Esophagus squamous epithelium (tissue), 5 donors: ENCODE measurements at places on chromosomes 1 and 21. TPM values are rescaled to one million over a fixed set of nuclear protein-coding genes. Genes with fewer than 3 reads are reported as not detected.

DNA sequence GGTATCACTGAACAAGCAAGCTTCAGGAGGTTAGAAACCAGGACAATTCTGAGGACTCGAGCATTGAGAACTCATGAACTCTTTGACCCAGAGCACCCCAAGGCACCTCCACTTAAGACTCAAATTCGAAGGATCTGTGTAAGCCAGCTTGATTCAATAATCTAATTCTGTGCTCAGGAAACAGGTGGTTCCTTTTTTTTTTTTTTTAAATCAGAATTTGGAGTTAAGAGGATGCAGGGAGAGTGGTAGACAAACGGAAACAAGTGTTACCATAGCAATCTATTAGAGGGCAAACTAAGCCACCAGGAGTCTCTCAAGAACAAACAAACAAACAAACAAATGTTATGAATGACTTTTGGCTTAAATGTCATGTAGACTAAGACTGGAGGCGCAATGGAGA lies 53.8 kb upstream of the DPH5 start:
- peaks cover 14% of the 10 kb centered on the region for H3K36me3 ChIP-seq
- no peaks in the 10 kb centered on the region for H3K27me3 ChIP-seq
- no peak for DNase-seq
- H3K27ac ChIP-seq: no peak overlapping the region

The CYP4A22 gene
- total RNA-seq: 0.38 TPM

- H3K4me3 ChIP-seq: no peak overlapping the region
- no peak overlapping the region for H3K27ac ChIP-seq
- no peak for DNase-seq
- H3K27me3 ChIP-seq: no peaks in the 10 kb centered on the region
Observed at GRCh38 chr1:117585086-117585485, 20.8 kb upstream of the TENT5C start.

DNA sequence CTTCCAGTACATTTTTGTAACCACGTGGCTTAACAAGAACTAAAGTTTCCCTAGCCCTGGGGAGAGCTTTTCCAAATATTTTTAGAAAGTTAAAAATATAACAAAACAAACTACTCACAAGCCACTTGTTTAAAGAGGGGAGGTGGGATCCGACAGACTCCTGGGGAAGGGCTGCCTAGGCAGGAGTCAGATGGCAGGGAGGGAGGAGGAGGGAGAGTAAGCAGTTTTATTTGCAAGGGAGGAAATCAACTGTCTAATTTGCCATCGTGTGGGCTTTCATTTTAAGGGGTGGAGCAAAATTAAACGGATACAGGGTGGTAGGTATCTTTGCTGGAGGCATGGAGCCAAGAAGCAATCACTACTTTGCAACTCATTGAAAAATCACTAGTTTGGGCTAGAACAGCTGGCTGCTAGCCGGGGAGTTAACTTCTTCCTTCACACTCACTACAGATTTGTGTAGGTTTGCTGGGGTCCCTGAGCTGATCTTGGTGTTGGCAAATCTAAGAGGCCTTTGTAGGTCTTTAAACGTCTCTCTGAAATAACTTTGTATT lies 8.8 kb downstream of the BARHL2 start:
- no peak for DNase-seq
- no peak overlapping the region for H3K4me3 ChIP-seq
- H3K27me3 ChIP-seq: peaks cover 50% of the 10 kb centered on the region
- no peaks in the 10 kb centered on the region for H3K36me3 ChIP-seq
- peaks cover 11% of the 10 kb centered on the region for H3K4me1 ChIP-seq

The KIF26B gene
- total RNA-seq: 1.1 TPM

The BECN2 gene
- not detected for total RNA-seq

- H3K27me3 ChIP-seq: no peaks in the 10 kb centered on the region
- H3K36me3 ChIP-seq: no peaks in the 10 kb centered on the region
- no peak for DNase-seq
- H3K27ac ChIP-seq: no peak overlapping the region
- no peaks in the 10 kb centered on the region for H3K4me1 ChIP-seq
Observed at GRCh38 chr1:222893255-222893654, 78.4 kb downstream of the DISP1 start.
